Suprapubic skin (tissue), 4 donors: ENCODE measurements at places on chromosomes 13 and 19. TPM values are rescaled to one million over a fixed set of nuclear protein-coding genes. Genes with fewer than 3 reads are reported as not detected.

DNA sequence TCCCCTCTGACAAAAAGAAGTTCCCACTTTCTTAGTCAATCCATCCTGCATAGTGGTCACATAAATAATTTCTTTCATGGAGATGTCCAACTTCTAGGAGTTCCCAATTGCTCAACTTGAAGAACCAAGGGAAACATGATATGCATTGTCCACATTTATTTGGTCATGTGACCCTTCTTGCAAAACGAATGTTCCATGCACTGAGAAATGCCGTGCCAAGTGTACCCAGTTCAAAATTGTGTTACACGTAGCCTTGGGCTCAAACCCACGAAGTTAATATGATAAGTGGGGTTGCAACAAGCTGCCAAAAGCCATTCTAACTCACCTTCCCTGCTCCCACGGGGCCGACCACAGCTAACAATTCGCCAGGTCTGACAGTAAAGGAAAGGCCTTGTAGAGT lies 113.1 kb downstream of the ABCC4 start:
- DNase-seq: no peak

EFNB2 gene
- 45.4 TPM for total RNA-seq

DNA sequence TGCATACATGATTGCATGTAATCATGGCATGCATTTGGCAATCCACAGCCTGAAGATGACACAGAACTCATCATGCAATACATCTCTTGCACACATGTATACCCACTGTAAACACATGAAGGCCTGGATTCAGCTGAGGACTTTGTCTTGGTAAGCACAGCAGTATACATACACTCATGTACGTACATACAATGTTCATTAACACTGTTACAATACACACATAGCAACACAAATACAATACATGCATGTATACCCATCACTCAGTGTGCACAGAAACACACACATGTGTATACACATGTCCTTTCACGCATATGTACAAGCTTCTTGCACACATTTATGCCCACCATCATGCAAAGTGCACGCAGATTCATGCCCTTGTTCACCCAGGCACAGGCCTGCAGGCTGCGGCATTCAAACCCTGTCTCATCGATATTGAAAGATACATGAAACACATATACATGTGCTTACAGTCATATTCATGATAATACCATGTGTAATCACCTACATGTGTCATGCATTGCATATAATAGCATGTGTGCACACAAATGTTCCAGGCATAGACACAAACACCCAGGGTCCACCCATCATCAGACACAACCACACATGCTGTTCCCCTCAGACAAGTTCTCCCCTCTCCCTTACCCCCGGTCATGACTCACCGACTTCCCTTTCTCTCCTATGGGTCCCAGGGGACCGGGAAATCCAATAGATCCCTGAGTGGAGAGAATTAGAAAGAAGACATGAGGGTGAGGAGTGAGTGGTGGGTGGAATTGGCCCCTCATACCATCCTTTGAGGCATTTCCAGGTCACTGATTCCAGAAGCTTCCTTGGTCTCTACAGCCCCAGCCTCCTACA lies 28.7 kb downstream of the COL5A3 start:
- DNase-seq: no peak

DNA sequence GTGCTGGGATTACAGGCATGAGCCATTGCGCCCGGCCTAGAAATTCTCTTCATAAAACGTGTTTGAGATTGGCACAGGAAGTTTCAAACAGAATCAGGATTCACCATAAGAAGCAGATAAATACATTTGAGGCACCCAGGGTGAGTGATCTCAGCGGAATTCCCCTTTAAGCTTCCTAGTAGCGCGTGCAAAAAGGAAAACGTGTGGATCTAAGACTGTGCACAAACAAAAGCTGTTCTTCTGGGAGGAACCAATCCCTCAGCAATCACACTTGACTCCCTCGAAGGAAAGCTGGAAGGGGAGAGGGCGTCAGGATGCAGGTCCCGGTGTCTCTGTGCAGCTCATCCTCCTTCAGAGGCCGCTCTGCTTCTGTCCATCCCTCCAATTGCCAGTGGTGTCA lies 15.5 kb downstream of the MCF2L start:
- DNase-seq: no peak

- no peak for DNase-seq
Measured at GRCh38 chr13:24661713-24662112, 18.5 kb upstream of the ATP12A start.

DNA sequence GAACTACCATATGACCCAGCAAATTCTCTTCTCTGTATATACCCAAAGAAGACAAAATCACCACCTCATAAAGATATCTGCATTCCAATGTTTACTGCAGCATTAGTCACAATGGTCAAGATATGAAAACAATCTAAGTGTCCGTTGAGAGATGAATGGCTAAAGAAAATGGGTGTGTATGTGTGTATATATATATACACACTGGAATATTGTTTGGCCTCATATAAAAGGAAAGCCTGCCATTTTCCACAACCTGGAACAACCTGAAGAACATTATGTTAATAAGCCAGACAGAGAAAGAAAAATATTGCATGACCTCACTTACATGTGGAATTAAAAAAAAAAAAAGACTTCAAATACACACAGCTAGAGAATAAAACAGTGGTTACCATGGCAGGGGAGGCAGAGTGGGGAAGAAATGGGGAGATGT lies 29.5 kb upstream of the RBM26 start:
- DNase-seq: no peak

DNA sequence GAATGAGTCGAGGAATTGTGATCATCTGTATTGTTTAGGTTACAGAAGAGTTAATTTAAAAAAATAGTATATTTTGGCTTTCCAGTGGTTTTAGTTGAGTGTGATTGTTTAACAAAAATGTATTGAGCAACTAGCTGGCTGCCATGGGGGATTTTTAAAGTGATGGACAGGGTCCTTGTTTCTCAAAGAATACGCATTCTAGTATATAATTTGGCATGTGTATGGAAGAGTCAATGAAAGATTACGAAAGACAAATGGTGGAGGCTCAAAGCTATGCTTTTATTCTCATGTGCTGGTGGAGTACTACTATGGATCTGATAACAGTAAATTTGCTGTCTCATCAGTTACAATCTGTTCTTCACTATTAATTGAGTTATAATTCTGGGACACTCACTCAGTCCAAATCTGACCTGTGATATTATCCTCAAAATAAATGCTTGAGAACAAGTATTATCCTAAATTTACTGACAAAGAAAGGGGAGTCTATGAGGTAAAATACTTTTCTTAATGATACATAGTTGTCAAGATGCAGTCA lies 240.0 kb downstream of the GPC6 start:
- DNase-seq: no peak
